Stimulated activated CD4-positive, alpha-beta T cell treated with anti-CD3 and anti-CD28 coated beads, Interleukin-2, amount 100 ng/mL, for 4 hours (primary cell): ENCODE measurements at places on chromosomes 11 and 22.

DNA sequence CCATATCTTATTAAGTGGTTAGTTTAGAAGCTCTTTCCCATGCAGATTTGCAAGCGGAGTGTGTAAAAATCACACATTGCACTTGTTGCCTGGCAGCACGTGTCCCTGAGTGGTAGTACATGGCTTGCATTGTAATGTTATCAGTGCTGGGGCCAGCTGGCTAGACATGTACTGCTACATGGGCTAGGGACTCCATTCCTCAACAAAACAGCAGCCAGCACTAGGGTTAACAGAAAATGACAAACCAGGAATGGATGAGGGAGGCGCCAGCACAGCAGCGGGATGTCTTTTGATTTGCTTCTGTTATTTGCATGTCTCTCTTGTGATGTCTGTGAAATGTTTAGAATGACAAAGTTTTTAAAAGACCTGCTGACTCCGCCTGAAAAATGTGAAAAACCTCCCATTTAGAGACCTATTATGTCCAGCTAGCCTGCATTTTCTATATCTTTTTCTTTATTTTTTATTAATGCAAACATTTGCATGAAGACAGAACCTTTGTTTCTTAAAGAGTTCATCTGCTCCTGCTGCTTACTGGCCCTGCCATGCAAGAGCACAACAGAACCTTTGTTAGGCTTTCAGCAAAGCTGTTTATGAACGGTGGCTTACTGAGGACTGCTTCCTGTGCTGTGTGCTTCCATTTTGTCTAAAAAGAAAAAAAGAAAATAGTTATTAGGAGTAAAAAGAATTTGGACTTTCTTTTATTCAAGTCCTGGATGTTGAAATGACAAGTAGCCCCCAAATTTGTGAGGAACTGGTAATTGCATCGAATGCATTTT is 40.7 kb downstream of the CSTPP1 start:
- DNase-seq: no peak

DNA sequence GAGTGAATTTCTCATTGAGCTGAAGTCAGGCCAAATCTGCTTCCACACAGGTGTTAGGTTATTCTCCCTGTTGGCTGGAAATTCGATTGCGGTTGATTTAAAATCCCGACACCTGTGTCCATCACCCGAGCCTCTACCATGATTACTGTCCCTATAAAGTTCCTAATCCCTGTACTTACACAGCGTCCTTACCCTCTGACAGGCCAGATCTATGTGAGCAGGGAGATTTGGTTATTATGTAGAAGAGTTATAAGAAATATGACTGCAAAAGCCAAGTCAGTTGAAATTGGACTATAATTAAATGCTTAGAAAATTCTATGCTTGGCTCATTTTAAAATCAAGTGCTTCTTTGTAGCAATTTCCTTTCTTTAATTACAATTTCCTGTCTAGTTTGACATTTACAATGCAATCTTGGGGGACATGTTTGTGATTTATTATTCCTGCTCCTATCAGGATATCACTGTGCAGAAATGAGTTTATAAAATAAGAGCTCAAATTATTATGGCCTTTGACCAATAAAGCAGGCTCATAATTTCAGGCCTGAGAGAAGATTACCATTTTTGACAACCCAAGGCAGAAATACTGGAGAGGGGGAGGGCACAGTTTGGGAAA is 32.5 kb upstream of the LMO1 start:
- no peak for DNase-seq

DNA sequence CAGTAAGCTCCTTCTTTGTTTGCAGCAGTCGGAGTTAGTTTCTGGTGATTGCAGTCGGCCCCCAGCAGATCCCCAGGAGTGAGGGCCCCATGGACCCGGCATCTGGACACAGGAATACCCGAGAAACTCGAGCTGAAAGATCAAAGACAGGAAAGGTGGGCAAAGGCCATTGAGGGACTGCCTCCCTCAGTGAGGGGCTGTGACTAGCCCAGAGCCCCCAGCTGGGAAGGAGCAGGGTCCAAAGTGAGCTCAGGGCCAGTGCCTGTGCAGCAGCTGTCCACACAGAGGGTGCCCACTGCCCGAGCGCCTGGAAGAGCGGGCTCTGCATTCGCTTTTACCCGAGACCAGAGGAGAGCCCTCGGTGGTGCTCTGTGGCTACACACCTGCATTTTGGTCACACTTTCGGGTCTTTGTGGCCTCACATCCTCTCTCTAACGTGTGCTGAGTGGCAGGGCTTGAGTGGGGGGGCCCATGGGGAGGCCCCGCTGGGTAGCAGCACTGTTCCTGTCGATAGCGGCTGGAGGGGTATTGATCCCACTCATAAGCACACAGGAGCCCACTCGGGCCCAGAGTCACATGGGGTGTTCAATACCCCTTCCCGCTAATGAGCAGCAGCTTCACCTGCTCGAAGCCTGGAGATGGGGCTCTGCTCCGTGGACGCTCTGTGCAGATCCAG is 532.9 kb downstream of the TBC1D22A start:
- DNase-seq: no peak

GRCh38 chr11:38356255-38356654 is 1758.2 kb upstream of the RAG2 start:
- no peak for DNase-seq

DNA sequence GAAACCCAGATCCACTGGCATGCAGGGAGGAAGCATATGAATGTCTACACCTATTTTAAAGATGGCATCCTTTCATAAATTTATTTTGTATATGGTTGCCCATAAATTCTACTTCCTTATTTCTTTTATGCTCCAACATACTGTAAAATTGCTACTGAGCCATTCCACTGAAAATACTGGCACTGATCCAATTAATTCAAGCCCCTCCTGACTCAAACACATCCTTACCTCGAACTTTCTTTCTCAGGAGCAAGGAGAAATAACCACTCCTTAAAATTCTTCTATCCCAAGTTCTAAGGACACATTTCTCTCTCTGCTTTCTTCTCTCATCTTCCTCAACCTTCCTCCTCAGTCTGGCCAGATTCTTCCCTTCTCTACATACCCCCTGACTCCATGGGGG is 5.5 kb upstream of the NXF1 start:
- no peak for DNase-seq

GRCh38 chr11:64870176-64870892 is 8.1 kb downstream of the EHD1 start:
- no peak for DNase-seq

GRCh38 chr11:534396-535209 is 773 bp downstream of the HRAS start:
- no peak for DNase-seq

GRCh38 chr11:45512471-45513148 is 152.8 kb downstream of the CHST1 start:
- DNase-seq: no peak

DNA sequence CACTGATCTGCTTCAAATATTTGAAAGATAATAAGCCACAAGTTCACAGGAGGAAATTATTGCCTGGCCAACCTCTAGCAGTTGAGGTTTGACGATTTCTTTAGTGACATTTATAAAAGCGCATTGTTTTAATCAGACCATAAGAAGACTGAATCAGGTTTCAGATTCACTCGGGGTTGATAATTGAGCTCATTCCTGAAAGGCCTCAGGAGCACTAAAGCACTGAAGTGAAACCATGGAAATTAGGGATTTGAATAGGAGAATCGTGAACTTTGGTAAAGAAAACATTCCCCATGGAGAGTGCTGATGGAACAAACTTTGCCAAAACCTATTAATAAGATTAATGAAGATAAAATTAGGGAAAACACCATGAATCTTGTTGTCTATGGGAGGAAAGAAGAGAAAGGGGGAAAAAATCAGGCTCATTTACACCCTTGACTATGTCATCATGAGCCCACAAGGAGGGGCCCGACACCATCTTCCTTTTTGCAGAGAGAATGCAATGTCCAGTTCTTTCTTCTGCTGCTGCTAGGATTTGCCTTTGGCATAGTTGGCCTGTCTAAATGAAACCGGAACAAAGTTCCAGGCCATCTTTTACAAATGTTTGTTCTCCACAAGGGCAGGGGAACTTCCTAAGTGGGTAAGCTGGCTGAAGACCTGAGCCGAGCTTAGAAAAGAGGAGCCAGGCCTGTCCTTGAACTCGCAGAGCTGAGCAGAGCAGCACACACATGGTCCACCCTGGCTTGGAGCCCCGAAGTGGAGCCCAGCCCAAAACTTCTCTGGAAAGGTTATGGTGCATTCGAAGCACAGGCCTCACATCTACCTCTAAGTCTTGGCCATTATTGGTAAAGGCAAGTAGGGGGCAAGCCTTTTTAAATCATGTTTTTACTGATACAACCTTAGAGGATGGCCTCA is 56.1 kb upstream of the EIF3M start:
- no peak for DNase-seq

DNA sequence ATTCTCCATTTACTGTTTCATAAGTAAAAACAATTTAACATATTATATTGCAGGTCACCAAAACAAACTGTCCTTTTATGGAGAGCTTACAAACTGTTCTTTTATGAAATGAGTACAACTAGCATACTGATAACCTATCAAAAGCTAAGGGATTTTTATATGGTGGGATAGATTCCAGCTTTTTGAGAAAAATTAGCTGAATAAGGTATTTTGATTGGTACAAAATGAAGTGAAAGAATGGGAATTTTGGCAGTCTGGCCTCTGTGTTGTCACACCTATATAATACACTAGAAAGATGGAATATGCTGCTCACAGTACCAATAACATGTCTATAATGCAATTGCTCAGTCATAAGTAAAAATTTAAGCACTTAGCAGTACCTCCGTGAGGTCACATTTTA is 11.4 kb downstream of the TRAF6 start:
- DNase-seq: no peak
